ENCODE measurements at places on chromosomes 5 and 9.

DNA sequence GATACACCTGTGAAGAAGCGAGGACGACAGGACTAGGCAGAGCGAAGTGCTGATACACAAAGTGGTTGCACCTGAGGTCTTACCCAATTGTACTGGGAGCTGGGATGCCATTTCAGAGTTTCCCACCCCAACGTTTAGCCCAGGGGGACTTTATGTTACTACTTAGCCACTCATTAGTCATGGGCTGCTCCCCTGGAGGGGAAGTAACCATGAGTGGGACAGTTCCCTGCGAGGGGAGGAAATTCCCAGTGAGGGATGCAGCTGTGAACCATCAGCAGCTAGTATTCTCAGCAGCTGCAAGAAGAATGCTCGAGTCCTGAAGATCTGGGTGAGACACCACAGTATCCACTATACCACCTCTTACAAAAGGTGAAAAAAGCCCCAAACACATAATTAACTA is 93.7 kb upstream of the ACTBL2 start:
- DNase-seq: no peak

DNA sequence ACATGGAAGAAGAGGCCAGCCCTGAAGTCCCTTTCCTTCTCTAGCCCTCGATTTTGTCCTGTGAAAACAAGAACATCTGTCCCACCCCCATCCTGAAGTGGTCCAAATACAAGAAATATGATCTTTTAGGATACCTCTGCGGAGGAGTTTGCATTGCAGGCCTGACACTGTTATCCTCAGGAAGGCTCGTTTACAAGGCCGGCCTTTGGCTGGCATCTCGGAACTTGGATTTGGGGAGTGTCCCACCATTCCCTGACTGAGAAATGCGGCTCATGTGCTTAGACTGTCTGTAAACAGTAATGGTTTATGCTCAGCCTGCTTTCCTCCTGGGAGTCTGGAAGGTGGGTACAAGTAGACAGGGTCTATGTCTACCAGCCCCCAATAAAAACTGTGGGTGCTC is 26.4 kb downstream of the WHRN start:
- no peak for DNase-seq

- no peak for DNase-seq
Measured at GRCh38 chr5:157347301-157348048, 81.6 kb downstream of the CYFIP2 start.

DNA sequence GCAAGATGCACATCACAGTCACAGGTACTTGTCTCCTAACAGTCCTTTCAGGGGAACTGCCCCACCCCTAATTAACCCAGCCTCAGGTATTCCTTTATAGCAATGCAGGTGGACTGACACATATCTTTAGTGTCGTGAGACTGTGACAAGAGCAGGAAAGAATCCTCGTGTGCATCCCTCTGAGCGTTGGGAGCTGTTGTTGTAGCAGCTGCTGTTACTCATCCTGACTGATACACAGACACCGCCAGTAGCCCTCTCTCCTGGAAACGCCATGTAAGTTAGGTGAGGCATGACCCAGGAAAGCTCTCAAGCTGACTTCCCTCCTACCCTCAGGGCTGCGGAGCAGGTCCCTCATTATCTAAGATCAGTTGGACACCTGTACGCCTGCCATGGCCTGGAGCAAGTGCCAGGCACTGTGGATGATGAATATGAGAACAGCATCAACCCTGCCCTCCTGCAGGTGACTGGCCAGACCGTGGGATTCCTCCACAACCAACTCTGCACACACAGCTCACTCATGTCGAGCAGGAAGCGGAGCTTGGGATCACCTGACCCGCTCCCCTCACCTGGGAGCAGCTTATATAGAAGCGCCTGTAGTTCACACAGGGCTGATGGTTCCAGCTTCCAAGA is 10.2 kb upstream of the LCN15 start:
- DNase-seq: no peak

DNA sequence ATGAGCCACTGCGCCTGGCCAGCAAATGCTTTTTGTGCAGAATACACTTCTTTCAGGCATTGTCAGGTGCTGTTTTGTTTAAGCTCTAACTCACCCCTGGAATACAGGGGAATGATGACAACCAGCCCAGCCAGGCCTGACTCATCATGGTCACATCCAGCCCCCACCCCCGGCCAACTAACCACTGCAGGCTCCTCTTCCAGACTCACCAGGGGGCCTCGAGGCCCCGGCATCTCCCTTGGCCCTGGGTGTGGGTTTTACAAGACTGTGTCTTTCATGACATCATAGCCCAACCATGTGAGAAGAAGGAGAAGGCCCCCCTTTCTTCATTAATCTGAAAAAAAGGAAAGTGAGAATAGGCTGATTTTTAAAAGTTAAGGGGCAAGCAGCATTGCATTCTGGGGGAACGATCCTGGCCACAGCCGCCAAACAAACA is 35.5 kb downstream of the OLFML2A start:
- peak; percentile 98 for DNase-seq

- no peak for DNase-seq
Measured at GRCh38 chr5:88736494-88736893, 146.5 kb downstream of the MEF2C start.

DNA sequence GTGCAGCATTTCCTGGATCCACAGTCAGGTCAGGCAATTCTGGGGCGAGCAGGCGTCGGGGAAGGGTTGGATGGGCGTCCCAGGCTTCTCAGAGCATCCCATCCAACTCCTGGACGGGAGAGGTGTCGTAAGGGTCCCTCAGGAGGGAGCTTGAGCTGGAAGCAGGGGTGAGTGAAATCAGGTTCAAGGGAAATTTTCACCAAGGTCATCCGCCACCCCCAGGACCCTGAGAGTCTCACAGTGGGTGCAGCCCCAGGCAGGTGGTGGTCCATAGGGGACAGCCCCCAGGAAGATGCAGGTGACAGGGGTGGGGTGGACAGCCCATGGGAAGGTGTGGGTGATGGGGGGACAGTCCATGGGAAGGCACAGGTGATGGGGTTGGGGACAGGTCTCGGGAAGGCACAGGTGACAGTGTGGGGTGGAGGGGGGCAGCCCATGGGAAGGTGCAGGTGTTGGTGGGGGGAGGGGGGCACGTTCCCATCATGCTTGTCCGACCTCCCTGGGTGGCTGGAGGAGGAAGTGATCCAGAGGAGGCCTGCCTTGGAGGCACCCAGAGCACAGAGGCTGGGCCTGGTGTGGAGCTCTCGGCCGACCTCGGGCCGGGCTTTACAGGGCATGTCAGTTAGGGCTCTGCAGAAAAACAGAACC is 48.9 kb downstream of the AHRR start:
- no peak for DNase-seq

DNA sequence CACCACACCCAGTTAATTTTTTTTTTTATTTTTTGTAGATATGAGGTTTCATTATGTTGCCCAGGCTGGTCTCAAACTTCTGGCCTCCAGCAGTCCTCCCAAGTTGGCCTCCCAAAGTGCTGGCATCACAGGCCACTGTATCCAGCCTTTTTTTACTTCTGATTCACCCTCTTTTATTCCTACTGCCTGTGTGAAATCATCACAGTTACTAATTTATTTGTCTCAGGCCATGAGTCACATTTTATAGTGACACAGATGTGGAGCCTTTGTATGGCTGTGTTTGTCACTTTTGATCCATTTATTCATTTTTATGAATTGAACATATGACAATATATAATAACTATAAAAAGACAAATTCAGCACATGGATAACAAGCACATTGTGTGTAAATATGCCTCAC is 67.1 kb upstream of the SNX2 start:
- peak; percentile 33 for DNase-seq

GRCh38 chr9:15136646-15137045 is 170.4 kb downstream of the TTC39B start:
- peak; percentile 50 for DNase-seq

DNA sequence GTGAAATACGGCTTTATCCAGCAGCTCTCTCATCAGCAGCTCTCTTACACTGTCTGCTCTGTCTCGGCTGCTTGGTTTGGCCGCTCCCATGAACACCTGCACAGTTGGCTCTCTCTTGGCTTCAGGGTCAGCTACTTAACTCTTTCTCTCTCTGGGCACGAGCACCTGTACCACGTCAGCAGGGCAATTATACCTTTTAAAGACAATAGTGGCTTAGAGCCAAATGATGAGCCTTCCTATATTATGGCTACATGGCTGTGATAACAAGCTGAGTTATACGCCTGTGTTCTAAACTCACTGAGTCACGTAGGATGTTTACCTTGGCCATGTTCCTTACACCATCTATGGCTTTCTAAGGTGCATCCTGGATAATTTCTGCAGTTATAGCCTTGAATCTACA is 69.2 kb upstream of the CTNND2 start:
- DNase-seq: no peak

- DNase-seq: no peak
Measured at GRCh38 chr9:135269912-135270830, 182.7 kb downstream of the OLFM1 start.

DNA sequence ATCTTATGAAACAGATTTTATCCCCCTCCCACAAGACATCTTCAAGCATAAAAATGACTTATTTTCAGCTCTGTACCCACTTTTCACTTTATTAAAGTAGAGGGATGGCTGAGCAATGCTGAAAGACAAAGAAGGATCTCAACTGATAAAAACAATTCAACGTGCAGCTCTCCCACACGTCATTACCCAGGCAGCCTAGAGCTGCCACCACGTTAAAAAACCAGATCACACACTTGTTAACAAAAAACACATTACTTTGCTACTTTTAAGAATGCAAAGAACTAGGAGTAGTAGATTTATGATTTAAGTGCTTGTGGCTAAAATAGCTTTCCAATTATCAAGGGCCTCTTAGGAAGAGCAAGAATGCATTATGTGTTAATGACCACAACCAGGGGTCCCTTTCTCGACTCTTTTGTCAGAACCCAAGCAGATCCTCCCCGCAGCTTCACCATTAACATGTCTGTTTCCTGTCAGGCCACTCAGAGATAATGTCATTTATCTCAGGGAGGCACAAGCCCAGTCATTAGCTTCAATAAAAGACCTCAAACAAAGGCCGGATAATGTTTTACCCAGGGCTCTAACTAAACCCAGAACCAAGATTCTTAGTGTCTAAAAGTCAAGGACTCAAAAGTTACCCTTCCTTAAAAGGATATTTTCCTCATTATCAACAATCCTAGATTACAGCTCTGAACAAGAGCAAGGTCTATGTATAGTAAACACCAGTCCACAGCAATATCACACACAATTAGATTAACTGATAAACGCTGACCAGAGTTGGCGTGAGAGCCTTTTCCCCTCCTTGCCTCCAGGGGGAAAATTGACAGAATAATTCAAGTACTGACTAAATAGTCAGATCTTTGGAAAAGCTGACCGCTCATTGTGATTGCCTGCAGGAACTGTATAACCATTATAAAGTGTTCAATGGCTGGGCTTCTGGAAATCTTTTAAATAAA is 7.5 kb downstream of the ZNF608 start:
- no peak for DNase-seq

GRCh38 chr5:66932457-66932856 is 264.1 kb downstream of the CD180 start:
- peak; percentile 16 for DNase-seq

DNA sequence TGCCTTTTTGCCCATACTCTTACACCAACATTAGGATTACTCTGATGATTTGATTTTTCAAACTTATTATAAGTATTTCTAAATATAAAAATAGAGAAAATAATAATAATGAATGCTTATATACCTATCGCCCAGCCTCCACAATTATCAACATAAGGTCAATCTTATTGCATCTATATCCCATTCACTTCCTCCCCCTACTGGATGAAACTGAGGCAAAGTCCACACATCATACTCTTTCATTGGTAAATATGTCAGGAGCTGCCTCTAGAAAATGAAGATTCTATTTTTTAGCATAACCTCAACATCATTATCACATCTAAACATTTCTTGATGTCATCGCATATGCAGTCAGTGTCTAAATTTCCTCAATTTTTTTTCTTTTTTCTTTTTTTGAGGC is 44.3 kb downstream of the SH3RF2 start:
- no peak for DNase-seq

DNA sequence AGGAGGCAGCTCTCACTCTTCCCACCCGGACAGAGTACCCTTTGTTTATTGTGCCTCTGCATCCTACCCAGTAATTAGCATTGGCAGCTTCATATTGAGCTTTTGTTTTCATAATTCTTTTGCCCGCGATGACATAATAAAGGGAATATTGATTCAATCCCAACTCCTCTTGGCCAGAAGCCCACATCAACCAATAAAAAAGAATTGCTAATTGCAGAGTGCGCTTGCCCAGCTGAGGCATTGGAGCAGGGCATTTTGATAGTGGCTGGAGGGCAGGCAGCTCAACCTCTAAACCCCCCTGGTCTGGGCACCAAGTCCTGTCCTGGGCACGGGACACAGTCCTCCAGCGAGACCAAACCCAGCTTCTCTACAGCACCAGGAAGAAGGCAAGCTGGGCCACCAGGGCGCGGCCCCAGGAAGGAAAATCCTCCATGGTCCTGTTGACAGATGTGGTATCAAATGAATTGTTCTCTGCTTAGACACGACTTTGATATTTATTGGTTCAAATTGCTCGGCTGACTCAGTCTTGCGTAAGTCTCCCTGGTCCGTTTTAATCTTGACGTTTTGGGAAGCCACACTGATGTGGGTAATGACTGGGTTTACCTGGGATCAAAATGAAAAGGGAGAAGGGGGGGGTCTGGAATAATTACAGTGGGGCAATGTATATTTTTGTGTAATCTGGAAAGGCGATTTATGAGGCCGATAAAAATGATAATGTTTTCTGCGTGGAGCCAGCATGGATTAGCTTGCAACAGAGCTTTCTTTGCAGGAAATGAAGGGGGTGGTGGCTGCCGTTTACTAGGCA is 220.7 kb upstream of the MSX2 start:
- peak; percentile 60 for DNase-seq

DNA sequence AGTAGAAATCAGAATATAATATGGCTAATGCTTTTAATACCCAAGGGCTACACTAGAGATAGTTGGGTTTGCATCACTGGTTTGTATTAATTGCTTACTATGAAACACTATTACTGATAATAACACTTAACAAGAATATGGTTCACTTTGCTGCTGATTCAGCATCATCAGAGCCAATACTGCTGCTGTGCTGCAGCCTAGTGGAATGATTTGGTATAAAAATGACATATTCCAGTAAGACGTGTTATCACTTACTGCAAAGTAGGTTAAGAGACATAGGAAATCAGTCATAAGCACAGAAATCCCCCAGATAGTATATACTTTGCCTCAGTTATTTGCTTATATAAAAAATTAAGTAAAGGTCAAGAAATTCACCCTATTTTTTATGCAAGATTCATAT is 2.8 kb downstream of the CDH10 start:
- DNase-seq: peak; percentile 16

GRCh38 chr5:168300326-168301182 is 9.1 kb downstream of the WWC1 start:
- no peak for DNase-seq

- DNase-seq: no peak
Measured at GRCh38 chr9:128143525-128144238, 5.6 kb upstream of the LCN2 start.

DNA sequence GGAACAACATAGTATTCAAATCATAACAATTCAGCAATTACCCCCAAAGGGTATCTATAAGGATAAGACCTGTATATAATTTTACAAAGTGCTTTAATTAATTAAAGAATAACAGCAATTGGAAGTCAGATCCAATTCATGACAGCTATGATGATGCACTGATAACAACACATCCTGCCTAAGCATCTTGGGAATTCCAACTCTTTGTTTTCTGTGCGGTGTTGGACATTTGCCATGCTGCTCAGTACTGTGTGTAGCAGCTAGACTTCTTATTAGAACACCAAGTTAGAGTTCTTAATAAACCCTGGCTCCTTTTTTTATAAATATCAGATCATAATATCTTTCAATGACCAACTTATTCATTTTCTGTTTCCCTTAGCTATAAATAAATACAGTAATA is 209.0 kb downstream of the SEC61B start:
- DNase-seq: peak; percentile 79

GRCh38 chr5:35317586-35317985 is 87.3 kb upstream of the PRLR start:
- DNase-seq: no peak

- DNase-seq: peak; percentile 9
Measured at GRCh38 chr9:29830821-29831220, 2257.5 kb upstream of the C9orf72 start.
